Stimulated activated CD4-positive, alpha-beta T cell treated with anti-CD3 and anti-CD28 coated beads, Interleukin-4, amount 100 ng/mL, for 1 hour (primary cell): ENCODE measurements at places on chromosomes 16 and 17.

GRCh38 chr17:56819431-56820145 is 14.1 kb downstream of the C17orf67 start:
- DNase-seq: peak; percentile 57

DNA sequence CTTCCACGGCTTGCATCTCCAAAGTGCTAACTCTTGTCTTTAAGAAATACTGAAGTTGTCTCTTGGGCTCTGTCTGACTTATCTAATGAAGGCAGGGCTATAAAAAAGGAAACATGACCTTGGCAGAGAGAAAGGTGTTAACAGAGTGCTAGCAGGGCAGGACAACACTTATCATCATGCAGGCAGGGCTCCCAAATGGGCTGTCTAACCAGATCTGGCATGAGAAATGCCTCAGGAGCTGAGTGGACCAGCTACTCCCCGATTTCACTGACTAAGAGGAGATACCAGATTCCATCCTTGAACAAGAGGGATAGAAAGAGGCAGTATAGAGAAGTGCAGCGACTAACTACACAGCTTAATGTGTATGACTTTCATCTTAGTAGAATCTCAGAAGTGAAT is 32.6 kb downstream of the PMP22 start:
- no peak for DNase-seq

DNA sequence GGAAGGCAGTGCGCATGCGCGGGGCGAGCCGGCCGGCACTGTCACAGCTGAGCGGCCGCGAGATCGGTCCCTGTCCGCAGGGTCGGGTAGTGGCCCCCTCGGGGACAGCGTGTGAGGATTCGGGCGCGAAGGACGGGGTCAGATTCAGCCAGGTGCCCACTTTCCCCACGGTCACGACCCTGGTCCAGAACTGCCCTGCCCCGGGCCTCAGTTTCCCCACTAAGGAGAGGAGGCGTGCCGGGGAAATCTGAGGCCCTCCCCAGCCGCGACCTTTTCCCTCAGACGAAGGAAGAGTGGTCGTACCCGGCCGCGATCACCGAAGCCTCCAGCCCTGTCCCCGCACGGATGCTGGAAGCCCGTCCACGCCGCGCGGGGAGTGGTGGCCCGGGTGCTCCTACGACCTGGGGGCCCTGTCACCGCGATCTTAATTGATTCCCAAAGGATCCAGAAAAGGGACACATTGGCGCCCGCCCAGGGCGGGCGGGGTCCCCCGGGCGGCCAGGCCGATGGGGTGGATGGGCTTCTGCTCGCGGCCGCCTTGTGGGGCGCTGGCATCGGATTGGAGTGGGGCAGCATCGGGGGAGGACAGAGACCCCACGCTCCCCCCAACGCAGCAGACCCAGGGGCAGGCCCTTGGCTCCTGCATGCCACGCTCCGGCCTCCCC is 57.7 kb downstream of the SRL start:
- DNase-seq: no peak

- DNase-seq: no peak
Observed at GRCh38 chr17:50922721-50923405, 56.7 kb upstream of the TOB1 start.

DNA sequence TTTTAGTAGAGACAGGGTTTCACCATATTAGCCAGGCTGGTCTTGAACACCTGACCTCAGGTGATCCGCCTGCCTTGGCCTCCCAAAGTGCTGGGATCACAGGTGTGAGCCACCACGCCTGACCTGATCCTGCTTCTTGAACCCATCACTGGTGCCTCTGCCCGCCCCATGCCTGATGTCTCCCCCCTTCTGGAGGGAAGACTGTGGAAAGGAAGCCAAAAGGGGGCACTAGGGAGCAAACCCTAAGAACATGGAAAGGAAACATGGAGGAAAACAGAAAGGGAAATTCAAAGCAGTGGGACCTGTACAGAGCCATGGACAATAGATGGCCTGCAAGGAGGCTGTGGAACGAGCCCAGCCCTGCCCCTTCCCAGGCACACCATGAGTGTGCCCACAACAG is 31.1 kb upstream of the FASN start:
- no peak for DNase-seq

DNA sequence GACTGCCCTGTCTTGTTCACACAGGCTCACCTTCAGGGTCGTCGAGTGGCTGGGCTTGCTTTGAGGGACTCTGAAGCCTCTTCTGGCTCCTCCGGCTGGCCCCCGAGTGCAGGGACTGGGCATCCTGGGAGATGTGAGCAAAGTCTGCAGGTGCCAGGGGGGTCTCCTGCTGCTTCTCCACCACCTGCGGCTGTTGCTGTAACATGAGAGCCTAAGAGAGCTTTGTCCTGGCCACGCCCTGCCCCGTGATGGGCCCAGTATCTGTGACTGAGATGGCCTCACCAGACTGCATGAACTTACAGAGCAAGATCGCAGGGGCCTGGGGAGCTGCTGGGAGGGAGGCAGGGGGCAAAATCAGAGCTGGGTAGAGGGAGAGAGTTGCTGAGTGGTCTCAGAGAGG is 12.5 kb downstream of the ERN2 start:
- DNase-seq: no peak

DNA sequence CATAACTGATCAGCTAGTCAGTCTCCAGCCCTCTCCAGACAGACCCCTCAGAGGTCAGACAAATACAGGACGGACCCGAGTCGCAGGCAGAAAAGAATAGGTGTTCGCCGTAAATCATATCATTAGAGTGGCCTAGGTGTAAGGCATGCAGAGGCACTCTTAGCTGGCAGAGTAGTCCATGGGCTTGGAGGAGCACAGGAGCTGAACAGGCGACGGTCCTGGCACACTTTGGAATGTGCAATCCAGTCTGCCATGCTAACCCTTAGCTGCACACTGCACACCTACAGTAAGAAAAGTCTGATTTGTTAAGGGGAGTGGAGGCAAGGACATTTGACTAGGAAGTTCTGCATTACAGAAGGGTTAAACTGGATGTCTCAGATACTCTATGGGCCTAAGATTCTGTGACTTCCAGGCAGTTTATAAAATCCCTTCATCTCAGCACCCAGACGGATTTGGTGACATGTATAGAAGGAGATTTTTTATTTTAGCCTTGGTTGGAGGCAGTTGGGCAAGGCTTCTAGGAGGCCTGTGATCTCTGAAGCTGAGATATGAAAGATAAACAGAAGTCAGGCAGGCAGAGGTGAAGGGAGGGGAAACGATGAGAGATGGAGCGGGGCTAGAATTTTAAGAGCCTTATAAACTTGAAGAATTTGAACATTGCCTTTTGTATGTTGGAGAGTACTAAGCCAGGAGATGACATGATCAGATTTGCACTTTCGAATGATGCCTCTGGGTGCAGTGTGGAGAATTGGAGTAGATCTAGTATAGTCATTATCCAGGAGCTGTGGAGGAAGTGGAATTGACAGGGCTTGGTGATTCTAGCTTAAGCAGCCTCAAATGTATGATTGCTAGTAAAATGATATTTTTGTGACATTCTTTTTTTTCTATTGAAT is 34.6 kb upstream of the SLC5A11 start:
- no peak for DNase-seq

DNA sequence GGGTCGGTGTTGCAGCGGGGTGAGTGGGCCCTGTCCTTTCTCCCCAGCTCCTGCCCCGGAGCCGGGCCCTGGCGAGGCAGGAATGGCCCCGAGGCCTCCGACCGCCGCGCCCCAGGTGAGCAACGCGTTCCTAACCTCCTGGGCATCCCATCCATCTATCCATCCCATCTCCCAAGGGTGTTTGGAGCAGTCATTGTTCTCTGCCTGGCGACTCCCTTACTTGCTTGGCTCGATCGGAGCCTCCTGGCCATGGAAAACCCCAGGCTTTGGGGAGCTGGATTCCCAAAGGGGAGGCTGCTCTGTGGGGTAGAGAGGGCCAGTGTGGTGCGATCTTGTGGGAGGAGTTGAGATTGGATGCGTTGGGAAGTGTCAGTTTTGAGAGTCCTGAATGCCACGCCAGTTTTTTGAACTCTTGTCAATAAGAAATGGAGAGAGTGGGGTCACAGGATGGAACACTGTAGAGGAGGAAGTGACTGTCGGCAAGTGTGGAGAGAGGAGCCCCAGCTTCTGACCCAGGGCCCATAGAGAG is 684 bp downstream of the ZFP90 start:
- no peak for DNase-seq

DNA sequence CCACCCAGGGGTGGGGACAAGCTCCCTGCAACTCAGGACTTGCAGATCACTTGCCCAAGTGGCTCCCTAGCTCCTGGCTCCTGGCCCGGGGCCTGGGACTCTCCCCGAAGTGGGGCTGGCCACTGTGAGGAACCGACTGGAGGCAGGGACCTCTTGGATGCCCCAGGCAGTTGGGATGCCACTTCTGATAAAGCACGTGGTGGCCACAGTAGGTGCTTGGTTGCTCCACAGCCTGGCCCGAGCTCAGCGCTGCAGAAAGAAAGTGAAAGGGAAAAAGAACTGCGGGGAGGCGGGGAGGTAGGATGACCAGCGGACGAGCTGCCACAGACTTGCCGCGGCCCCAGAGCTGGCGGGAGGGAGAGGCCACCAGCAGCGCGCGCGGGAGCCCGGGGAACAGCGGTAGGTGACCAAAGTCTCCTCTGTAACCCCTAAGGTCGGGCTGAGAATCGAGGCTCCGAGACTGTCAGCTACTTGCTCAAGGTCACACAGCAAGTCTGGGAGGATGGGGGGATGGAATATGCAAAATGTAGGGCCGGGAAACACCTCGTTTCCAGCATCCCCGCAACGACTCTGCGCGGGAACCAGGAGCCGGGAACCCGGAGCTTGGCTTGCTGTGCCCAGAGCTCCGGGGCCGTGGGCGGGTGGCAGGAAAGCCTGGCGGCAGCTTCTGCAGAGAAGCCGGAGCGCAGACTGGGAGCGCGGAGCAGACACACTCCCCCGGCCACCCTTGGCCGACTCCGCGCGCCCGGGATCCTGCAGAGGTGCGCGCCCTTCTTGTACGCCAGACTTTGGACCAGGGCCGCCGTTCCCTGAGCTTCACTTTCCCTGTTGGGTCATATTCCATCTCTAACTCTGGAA is 1.9 kb downstream of the CIITA start:
- DNase-seq: peak; percentile 17

- DNase-seq: no peak
Observed at GRCh38 chr17:43839670-43840108, 6.7 kb upstream of the MPP3 start.
